ENCODE measurements at places on chromosomes 5 and 9. TPM values are rescaled to one million over a fixed set of nuclear protein-coding genes. Genes with fewer than 3 reads are reported as not detected.
A peak's percentile ranks its signal among the peaks of the same experiment; 100 is the strongest.

DNA sequence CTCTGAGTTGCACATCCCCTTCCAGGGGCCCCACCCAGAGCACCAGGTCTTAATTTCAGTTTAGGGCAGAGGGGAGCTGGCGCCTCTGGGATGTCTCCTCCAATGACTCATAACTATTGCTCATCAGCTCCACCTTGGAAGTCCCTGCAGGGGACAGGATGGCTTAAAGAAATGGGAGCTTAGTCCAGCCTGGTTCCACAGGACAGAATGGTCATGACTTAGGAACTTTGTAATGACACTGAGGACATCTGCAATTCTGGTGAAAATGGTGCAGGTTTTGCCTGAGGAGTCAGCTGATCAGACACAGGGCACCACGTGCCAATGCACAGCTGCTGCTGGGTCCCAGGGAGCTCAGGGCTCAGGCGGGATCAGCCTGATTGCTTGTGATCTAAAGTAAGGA lies 16.4 kb upstream of the PPP1R26 start:
- H3K27me3 ChIP-seq: peaks cover 18% of the 10 kb centered on the region
- no peaks in the 10 kb centered on the region for H3K4me1 ChIP-seq
- no peaks in the 10 kb centered on the region for H3K36me3 ChIP-seq
- no peak overlapping the region for H3K4me3 ChIP-seq
- no peak overlapping the region for H3K27ac ChIP-seq

DNA sequence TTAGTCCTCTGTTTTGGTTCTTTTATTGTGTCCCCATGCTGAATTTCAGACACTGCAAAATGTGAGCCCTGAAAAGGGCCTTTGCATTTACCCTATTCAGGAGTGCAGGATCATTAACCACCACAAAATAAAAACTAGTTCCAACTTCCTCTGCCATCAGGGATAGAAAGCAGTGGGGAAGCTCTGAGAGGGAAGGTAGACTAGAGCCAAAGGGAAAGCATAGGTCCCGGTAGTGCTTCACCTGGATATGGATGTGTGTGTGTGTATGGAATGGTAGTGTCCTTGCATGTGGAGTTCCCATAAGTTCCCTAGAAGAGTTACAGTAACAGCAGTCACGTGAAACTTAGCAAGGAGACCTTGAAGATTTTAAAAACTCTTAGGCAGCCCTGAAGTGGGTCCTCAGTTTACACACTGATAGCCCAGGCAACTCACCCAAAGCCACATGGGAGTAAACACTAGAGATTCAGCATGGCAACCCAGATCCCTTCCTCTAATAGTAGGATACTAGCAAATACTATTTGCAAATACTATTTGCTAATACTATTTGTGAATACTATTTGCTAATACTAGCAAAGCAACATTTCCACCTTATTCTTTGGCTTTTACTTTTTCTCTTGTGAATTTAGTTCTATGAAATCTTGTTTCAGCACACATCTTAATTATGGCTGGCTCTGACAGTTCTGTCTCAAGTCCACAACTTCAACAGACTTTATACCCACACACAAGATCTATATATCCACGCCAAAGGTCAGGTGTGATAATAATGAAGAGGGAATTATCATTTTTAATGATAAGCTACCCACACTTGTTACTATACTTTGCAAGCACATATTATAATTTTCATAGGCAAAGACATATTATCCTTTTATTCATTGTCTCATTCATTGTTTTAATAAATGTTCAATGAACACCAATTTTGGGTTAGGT lies 70.4 kb upstream of the IFNE start:
- H3K4me3 ChIP-seq: no peak overlapping the region
- DNase-seq: no peak
- peaks cover 26% of the 10 kb centered on the region for H3K27me3 ChIP-seq
- no peak overlapping the region for H3K27ac ChIP-seq

GRCh38 chr5:352639-353611 lies 31.4 kb downstream of the AHRR start:
- H3K27me3 ChIP-seq: no peaks in the 10 kb centered on the region
- DNase-seq: no peak
- H3K4me1 ChIP-seq: peaks cover 25% of the 10 kb centered on the region

DNA sequence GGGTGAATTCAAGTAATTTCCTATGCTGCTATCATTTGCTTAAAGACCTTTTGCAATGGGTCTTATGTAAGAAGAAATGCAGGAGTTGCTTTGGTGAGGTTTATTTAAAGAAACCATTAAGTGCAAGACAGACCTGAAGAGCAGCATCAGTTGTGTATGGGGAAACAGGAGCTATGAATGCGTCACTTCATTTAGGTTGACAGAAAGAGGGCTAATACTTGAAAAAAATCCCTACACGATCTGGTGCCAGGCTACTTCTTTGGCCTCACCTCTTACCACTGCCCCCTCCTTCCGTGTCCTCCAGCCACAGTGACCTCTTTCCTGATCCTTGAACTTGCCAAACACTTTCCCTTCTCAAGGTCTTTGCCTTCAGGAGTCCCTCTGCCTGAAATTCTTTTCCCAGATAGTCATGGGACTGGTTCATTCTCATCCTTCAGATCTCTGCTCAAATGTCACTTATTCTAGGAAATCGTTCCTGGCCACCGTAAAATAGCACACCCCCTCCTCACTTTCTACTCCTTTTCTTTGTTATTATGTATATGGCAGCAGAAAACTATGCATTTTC lies 1.4 kb upstream of the JAK2 start:
- no peaks in the 10 kb centered on the region for H3K27me3 ChIP-seq
- no peak for DNase-seq
- peak overlapping the region; percentile 96 for H3K27ac ChIP-seq
- peaks cover 10% of the 10 kb centered on the region for H3K36me3 ChIP-seq

GRCh38 chr5:52702877-52703276 lies 84.8 kb upstream of the ITGA1 start:
- DNase-seq: no peak
- peaks cover 41% of the 10 kb centered on the region for H3K4me1 ChIP-seq
- no peak overlapping the region for H3K4me3 ChIP-seq
- peaks cover 7% of the 10 kb centered on the region for H3K36me3 ChIP-seq

GRCh38 chr5:170896779-170897178 lies 35.0 kb downstream of the RANBP17 start:
- H3K4me1 ChIP-seq: no peaks in the 10 kb centered on the region
- H3K4me3 ChIP-seq: no peak overlapping the region
- no peaks in the 10 kb centered on the region for H3K27me3 ChIP-seq
- no peak for DNase-seq

DNA sequence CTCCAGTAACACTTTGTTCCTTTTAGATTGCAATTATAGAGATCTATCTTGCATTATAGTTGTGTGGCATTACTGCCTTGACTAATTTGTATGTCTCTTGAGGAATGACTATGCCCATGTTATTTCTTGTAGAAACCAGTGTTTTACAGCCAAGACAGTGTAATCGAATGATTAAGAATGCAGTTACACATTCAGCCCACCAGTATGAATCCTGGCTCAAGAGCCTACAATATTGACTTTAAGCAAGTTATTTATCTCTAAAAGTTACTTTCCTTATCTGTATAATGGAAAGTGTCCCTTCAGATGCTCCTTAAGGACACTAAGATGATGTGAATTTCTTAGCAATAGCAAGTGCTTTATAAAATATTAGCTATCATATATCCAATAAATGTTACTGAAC lies 9.7 kb upstream of the SNX24 start:
- peaks cover 10% of the 10 kb centered on the region for H3K27me3 ChIP-seq
- no peak overlapping the region for H3K27ac ChIP-seq
- H3K4me3 ChIP-seq: no peak overlapping the region
- DNase-seq: no peak

- H3K27me3 ChIP-seq: peaks cover 4% of the 10 kb centered on the region
- H3K27ac ChIP-seq: no peak overlapping the region
- no peaks in the 10 kb centered on the region for H3K4me1 ChIP-seq
Measured at GRCh38 chr5:102583276-102584124, 84.7 kb upstream of the SLCO6A1 start.

GRCh38 chr5:1004461-1005248 lies 3.9 kb upstream of the NKD2 start:
- DNase-seq: peak; percentile 42
- H3K27me3 ChIP-seq: peaks cover 41% of the 10 kb centered on the region
- H3K27ac ChIP-seq: no peak overlapping the region
- peaks cover 5% of the 10 kb centered on the region for H3K4me1 ChIP-seq

GRCh38 chr9:78486661-78487060 lies 189.7 kb downstream of the PSAT1 start:
- H3K4me3 ChIP-seq: no peak overlapping the region
- peaks cover 2% of the 10 kb centered on the region for H3K27me3 ChIP-seq
- no peaks in the 10 kb centered on the region for H3K36me3 ChIP-seq

DNA sequence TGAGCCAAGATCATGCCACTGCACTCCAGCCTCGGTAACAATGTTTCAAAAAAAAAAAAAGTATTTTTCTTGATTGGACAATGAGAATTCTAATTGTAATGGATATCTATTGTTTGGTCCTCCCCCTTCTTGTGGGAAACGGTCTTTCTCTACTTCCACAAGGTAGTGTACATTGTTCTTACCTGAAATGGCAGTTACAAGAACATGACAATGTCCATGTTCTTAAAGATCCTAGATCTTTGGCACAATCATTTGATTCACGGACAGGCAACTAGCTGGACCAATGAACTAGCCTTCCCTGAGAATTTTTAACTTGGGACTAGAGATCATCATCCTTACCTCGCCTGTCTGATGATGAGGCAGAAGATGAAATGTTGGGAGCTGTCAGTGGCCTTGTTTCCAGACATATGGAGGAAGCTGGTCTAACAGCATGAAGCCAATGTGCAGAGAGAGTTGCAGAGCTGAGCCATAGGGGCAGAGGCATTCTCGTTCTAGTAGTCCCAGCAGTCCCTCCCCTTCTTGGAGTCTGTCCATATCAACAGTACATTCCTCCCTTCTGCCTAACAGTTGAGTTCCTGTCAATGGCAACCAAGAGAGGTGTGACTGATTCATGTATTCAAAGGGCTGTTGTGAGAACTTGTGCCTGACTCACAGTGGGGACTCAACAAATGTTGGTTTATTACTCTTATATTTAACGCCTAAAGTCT lies 2.1 kb upstream of the MARCHF6 start:
- no peak for DNase-seq
- no peak overlapping the region for H3K4me3 ChIP-seq
- H3K4me1 ChIP-seq: peaks cover 30% of the 10 kb centered on the region
- H3K36me3 ChIP-seq: peaks cover 3% of the 10 kb centered on the region
- no peaks in the 10 kb centered on the region for H3K27me3 ChIP-seq

UBAP1 gene
- total RNA-seq: 30.0 TPM

CD14 gene
- 0.62 TPM for total RNA-seq

ERBIN gene
- 32.9 TPM for total RNA-seq

UBE2QL1 gene
- 0.73 TPM for total RNA-seq

TAF1L gene
- total RNA-seq: 0.03 TPM

ANKRD20A1 gene
- 1.9 TPM for total RNA-seq

HTR4 gene
- not detected for total RNA-seq

All from activated T-helper 1 cell treated with anti-CD3 and anti-CD28 coated beads, Interleukin-12 subunit alpha, Interleukin-12 subunit beta, Interleukin-2, Interleukin-4 antibody, amounts not matched to agents 30 ng/mL and 10 ng/mL and 1 ng/mL, durations not matched to agents 14 hours and 24 hours and 36 hours (primary cell).